ENCODE measurements at places on chromosomes 3 and 15. TPM values are rescaled to one million over a fixed set of nuclear protein-coding genes. Genes with fewer than 3 reads are reported as not detected.
A peak's percentile ranks its signal among the peaks of the same experiment; 100 is the strongest.

- DNase-seq: no peak
These were observed 2.6 kb upstream of the ZSCAN2 start for GRCh38 chr15:84598250-84598649.

GRCh38 chr3:79405183-79405582 lies 362.6 kb downstream of the ROBO1 start:
- no peak for DNase-seq

DNA sequence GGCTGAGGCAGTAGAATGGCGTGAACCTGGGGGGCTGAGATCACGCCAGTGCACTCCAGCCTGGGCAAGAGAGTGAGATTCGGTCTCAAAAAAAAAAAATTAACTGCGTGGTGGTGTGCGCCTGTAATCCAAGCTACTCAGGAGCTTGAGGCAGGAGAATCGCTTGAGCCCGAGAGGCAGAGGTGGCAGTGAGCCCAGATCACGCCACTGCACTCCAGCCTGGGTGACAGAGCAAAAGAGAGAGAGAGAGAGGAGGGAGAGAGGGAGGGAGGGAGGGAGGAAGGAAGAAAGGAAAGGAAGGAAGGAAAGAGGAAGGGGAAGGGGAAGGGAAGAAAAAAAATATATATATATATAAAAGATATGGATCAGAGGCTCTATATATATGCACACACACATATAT lies 6.0 kb downstream of the TM4SF19 start:
- no peak for DNase-seq

DNA sequence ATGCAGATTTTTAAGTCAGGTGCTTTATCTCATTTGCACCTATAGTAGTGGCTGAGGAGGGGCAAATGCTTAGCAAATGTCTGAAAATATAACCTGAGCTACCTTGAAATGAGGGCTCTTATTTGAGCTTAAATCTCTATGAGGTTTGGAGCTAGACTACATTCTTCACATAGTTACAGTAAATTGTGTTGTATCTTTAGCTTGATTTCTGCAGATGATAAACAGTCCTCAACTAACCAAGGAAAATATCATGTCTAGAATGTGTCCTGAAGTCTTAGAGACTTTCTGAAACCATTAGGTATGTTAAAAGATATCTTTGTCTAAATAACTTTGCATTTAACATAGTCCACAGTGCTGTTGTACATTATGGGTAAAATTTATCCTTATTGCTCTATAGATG lies 127.6 kb downstream of the ATP1B3 start:
- DNase-seq: no peak

- no peak for DNase-seq
These were observed 8.6 kb downstream of the VPS8 start for GRCh38 chr3:184820525-184820924.

- DNase-seq: no peak
These were observed 951 bp downstream of the TARS3 start for GRCh38 chr15:101723171-101723873.

TMEM158 gene
- 2.0 TPM for total RNA-seq

- DNase-seq: no peak
These were observed 9.1 kb downstream of the LINS1 start for GRCh38 chr15:100592898-100593297.

PHLDB2 gene
- total RNA-seq: 0.21 TPM

- no peak for DNase-seq
These were observed 309.3 kb upstream of the PLSCR5 start for GRCh38 chr3:146914409-146914808.

- DNase-seq: no peak
These were observed 43.7 kb downstream of the MECOM start for GRCh38 chr3:169619793-169620192.

DNA sequence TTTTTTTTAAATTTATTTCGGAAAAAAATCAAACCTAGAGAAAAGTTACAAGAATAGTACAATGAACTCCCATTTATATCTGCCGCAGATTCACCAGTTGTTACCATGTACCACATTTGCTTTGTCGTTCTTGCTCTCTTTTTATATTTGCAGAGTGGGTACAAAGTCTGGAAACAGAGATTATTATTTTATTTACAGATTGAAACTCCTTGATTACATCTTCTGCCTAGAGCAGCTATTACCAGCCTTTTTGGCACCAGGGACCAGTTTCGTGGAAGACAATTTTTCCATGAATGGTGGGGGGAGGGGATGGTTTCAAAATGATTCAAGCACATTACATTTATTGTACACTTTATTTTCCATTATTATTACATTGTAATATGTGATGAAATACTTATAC lies 8.3 kb downstream of the MEF2A start:
- DNase-seq: no peak

DNA sequence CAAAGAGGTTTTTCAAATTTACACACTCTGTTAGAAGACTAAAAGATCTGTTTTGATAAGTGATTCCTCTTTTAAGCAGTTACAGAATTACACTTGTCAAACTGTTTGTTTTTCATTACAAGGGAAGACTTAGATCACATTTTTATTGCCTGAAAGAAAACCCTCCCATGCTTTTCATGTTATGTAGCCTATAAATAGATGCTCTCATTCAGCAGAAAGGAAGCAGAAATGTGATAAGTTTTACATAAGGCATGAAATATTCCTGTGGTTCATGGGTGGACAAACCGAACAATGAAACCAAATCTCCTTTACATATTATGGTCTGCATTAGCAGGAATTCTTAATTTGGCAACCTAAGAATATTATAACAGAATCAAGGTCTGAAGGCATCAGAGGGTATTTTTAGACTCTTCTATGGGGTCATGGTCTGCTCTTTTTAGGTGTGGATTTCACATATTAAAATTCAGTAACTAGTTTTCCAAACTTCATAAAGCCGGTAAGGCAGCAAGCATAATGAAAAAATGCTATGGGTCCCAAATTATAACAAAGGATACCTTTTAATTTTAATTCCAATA lies 37.3 kb upstream of the FXR1 start:
- DNase-seq: no peak

DNA sequence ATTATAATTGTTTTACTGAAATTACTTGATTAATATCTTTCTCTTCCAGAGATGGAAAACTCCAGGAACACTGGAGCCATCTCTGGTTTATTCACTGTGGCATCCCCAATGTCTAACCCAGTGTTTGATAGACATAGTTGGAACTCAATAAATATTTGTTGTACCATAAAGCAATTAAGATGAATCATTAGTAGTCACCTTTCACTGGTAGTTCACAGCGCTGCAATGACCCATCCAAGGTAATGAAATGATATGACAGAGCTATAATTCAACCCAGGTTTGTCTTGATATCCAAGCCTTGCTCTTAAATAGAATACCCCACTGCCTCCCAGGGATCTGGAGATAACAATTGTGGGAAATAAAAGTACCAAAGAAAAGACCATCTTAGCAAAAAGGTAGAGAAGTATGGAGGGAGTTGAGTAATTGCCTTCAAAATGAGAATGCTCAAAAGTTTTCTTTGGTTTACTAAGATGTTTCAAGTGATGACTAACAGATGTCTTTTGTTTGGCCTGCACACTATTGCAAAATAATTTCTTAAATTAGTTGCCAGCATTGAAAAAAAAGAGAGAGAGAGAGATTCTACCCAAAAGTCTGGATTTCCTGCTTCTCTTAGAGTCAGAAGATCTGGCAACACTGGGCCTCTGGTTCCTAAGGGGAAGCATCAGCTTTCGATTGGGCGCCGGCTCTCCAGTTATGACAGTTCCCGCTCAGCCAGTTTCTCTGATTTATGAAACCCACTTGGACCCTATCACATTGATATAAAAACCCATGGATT lies 348.5 kb downstream of the ERC2 start:
- DNase-seq: no peak

- DNase-seq: no peak
These were observed 16.0 kb downstream of the CMSS1 start for GRCh38 chr3:99833617-99834205.

- DNase-seq: no peak
These were observed 5.4 kb downstream of the ZBTB47 start for GRCh38 chr3:42658771-42659390.

BHLHE40 gene
- total RNA-seq: 26.1 TPM

DNA sequence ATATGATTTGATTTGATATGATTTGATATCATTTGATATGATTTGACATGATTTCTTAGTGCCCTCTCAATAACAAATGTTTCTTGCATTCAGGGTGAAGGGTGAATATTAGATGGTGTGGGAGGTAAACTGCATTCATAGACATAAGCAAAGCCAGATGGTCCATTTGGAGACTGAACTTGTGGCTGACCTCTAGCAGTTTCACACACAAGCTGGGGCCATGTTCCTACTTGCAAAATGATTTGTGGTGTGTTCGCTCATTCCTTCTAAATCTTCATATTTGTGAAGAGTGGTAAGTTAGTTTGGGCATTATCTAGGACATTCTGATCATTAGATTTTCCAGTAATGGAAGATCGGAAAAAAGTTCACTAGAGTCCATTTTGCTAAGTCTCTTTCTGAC lies 40.5 kb upstream of the CCR4 start:
- DNase-seq: no peak

- no peak for DNase-seq
These were observed 176.6 kb downstream of the PYDC2 start for GRCh38 chr3:191637611-191638010.

GRCh38 chr15:55789066-55789660 lies 46.2 kb upstream of the PRTG start:
- DNase-seq: peak; percentile 36

RASL12 gene
- total RNA-seq: not detected

- no peak for DNase-seq
These were observed 128.6 kb downstream of the POLR2M start for GRCh38 chr15:57835119-57835518.

GRCh38 chr3:192516820-192517219 lies 210.5 kb downstream of the FGF12 start:
- no peak for DNase-seq

DNA sequence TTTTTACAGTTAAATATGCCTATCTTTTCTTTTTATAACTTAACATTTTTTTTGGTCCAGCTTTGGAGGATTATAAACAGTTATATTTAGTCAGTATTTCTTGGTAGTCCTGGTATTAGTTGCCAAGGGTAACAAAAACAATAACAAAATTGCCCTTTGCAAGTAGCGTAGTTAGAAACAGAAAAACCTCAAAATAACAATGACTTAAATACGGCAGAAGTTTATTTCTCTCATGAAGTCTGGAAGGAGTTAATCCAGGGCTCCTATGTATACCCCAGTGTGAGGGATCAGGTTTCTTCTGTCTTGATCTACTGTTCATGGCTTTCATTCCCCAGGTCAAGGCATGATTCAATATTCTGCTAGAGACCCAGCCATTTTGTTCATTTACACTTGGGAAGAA lies 14.1 kb upstream of the MYH15 start:
- no peak for DNase-seq

DNA sequence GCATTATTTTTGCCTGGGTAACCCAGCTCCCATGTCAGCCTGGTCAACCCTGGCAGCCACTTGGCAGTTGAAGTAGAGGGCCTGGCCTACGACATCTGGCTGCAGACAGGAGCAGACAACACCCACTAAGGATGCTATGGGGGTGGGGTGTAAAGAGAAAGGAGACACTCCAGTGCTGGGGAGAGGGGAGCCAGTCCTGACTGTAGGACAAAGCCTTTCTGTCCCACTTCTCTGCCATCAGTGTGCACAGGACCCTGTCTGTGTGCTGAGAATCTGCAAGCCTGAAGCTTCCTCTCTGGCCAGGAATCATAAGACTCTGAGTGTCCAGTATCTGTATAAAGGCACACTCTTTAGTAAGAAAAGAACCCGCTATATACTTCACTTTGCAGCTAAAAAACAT lies 96.3 kb upstream of the CHRM5 start:
- no peak for DNase-seq

DNA sequence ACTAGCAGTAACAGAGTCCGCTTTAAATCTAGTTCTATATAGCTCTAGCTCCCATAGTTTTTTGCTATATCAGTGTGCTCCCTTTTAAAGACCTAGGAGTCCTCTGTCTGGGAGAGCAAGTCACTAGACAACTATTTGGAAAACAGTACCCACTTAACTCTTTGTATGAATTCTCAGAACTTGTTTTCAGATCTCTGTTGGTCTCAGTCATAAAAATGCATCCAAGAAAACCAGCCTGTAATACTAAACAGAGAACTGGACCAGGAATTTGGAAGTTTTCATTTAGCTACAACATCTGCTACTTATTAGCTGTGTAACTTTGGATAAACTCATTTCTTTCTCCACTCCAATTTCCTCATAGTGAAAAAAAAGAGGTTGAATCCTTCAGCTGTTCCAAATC lies 56.9 kb upstream of the C3orf49 start:
- DNase-seq: no peak

GRCh38 chr3:70308760-70309159 lies 3.7 kb downstream of the MDFIC2 start:
- peak; percentile 1 for DNase-seq

Data from HT-29 (cell line).